ENCODE measurements at places on chromosomes 6 and 20. TPM values are rescaled to one million over a fixed set of nuclear protein-coding genes. Genes with fewer than 3 reads are reported as not detected.

The DOK5 gene
- total RNA-seq, result 1.3 TPM

The PCK1 gene
- not detected for total RNA-seq

The CDH26 gene
- total RNA-seq, result 1.6 TPM

The MLN gene
- total RNA-seq, result not detected

The KCNK17 gene
- total RNA-seq, result not detected

The PSORS1C2 gene
- total RNA-seq, result not detected

The FHL5 gene
- not detected for total RNA-seq

The OPN5 gene
- total RNA-seq, result not detected

The PRKN gene
- total RNA-seq, result 4.1 TPM

The PTPRT gene
- not detected for total RNA-seq

The HACE1 gene
- total RNA-seq, result 14.1 TPM

The ERVFRD-1 gene
- total RNA-seq, result not detected

The NRSN1 gene
- total RNA-seq, result not detected

The CCM2L gene
- total RNA-seq, result not detected

The RAB23 gene
- total RNA-seq, result 2.0 TPM

The LTA gene
- 1,366 TPM for total RNA-seq

The PPP1R14C gene
- 0.16 TPM for total RNA-seq

The ADAM33 gene
- not detected for total RNA-seq

The SEMG1 gene
- total RNA-seq, result not detected

The COX4I2 gene
- total RNA-seq, result not detected

The TNXB gene
- total RNA-seq, result 30.4 TPM

The JPH2 gene
- 0.97 TPM for total RNA-seq

The TMEM200A gene
- 0.16 TPM for total RNA-seq

The PRDM13 gene
- total RNA-seq, result not detected

The C2 gene
- 0.53 TPM for total RNA-seq

The BICRAL gene
- total RNA-seq, result 15.0 TPM

The ZBTB22 gene
- 18.2 TPM for total RNA-seq

The VARS1 gene
- 127 TPM for total RNA-seq

The RAB44 gene
- total RNA-seq, result 0.07 TPM

The KCNQ5 gene
- total RNA-seq, result 7.3 TPM

The HCRTR2 gene
- total RNA-seq, result not detected

The FANCE gene
- total RNA-seq, result 14.7 TPM

The MEI4 gene
- total RNA-seq, result not detected

The TPD52L2 gene
- 62.1 TPM for total RNA-seq

The RPS6KA2 gene
- total RNA-seq, result 2.9 TPM

The SNAI1 gene
- total RNA-seq, result 0.33 TPM

The PRSS35 gene
- not detected for total RNA-seq

The HLA-DQB1 gene
- 34.7 TPM for total RNA-seq

The PROKR2 gene
- total RNA-seq, result not detected

The LY86 gene
- total RNA-seq, result 2.4 TPM
